Liver (tissue), 10 donors: ENCODE measurements at places on chromosomes 2 and 18. TPM values are rescaled to one million over a fixed set of nuclear protein-coding genes. Genes with fewer than 3 reads are reported as not detected.

GEN1 gene
- total RNA-seq, result 9.6 TPM

DSC2 gene
- total RNA-seq, result 10.9 TPM

TRIM43 gene
- total RNA-seq, result not detected

PRSS56 gene
- not detected for total RNA-seq

ZAP70 gene
- 1.4 TPM for total RNA-seq

GRCh38 chr2:49070716-49071115 is 83.6 kb downstream of the FSHR start:
- DNase-seq, result no peak
- no peak overlapping the region for H3K4me3 ChIP-seq
- no peak overlapping the region for H3K27ac ChIP-seq
- H3K4me1 ChIP-seq, result no peaks in the 10 kb centered on the region

DNA sequence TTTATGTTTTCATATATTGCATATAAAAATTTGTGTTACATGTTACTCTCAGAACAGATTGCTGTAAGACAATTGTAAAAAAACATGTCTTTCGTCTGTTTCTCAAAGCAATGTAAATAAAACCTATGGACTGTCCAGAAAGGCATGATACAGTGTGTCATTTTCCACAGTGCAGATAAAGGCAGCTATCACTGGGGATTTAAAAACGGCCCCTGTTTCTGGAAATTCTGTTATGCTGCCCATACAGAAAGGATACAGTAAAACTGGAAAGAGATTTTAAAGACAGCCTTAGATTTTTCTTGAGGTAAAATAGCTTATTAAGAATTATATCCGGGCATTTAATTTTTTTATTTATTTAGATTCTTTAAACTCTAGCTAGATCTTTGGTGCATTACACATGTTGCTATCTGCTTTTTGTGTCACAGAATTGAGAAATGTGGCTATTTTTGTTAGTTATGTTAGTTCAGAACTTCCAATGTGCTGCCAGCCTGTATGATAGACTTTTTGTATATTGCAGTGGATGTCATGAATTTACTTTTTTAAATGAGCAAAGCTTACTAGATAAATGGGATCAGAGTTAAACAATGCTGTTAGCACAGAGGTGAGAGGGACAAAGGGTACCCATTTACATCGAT is 859 bp upstream of the INO80D start:
- peaks cover 24% of the 10 kb centered on the region for H3K4me1 ChIP-seq
- no peak for DNase-seq
- H3K36me3 ChIP-seq, result no peaks in the 10 kb centered on the region

GRCh38 chr18:25175558-25176517 is 176.1 kb downstream of the ZNF521 start:
- no peak overlapping the region for H3K27ac ChIP-seq
- no peak overlapping the region for H3K4me3 ChIP-seq
- no peaks in the 10 kb centered on the region for H3K36me3 ChIP-seq
- no peaks in the 10 kb centered on the region for H3K4me1 ChIP-seq
- no peaks in the 10 kb centered on the region for H3K27me3 ChIP-seq

- H3K4me3 ChIP-seq, result no peak overlapping the region
- DNase-seq, result no peak
- no peaks in the 10 kb centered on the region for H3K27me3 ChIP-seq
- H3K27ac ChIP-seq, result no peak overlapping the region
- no peaks in the 10 kb centered on the region for H3K36me3 ChIP-seq
- peaks cover 6% of the 10 kb centered on the region for H3K4me1 ChIP-seq
Measured at GRCh38 chr18:12256951-12257350, 2.8 kb downstream of the CIDEA start.

DNA sequence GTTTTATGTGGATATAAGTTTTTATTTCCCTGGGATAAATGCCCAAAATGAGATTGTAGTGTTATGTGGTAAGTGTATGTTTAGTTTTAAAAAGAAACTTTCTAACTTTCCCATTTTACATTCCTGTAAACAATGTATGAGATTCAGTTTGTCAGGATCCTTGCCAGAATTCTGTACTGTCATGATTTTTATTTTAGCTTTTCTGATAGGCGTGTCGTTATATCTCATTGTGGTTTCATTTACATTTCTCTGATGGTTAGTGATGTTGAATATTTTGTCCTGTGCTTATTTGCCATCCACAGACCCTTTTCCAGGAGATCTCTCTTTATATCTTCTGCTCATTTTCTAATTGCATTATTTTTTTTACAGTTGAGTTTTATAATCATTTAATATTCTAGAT is 245.6 kb upstream of the CDH2 start:
- H3K36me3 ChIP-seq, result no peaks in the 10 kb centered on the region
- no peak overlapping the region for H3K27ac ChIP-seq
- H3K27me3 ChIP-seq, result no peaks in the 10 kb centered on the region
- no peaks in the 10 kb centered on the region for H3K4me1 ChIP-seq
- no peak overlapping the region for H3K4me3 ChIP-seq

- no peaks in the 10 kb centered on the region for H3K36me3 ChIP-seq
- H3K4me1 ChIP-seq, result no peaks in the 10 kb centered on the region
- H3K4me3 ChIP-seq, result no peak overlapping the region
- no peak overlapping the region for H3K27ac ChIP-seq
- no peak for DNase-seq
- H3K27me3 ChIP-seq, result no peaks in the 10 kb centered on the region
Measured at GRCh38 chr2:232434563-232435374, 21.2 kb upstream of the ALPI start.

GRCh38 chr18:53375621-53376020 is 848.8 kb downstream of the MBD2 start:
- H3K36me3 ChIP-seq, result no peaks in the 10 kb centered on the region
- H3K4me3 ChIP-seq, result no peak overlapping the region
- no peaks in the 10 kb centered on the region for H3K27me3 ChIP-seq
- peaks cover 8% of the 10 kb centered on the region for H3K4me1 ChIP-seq
- DNase-seq, result no peak

GRCh38 chr2:19675003-19675629 is 226.7 kb downstream of the TTC32 start:
- no peak overlapping the region for H3K4me3 ChIP-seq

DNA sequence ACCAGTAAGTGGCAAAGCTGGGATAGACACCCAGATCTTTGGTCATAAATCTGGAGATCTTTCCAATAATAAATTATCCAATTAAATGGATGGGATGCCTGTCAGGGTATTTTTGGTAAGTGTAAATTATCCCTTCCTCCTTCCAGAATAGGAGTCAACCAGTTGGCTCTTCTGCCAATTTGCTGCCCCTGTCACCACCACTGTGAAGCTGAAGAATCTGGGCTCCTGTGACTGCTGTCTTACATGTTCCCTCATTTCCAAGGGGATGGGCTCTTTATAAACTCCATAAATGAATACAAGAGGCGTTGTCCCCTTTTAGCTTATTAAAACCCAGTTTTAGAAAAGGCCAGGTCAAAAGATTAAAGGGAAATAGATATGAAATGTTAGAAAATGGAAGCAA is 17.8 kb upstream of the BMP10 start:
- DNase-seq, result no peak
- peaks cover 2% of the 10 kb centered on the region for H3K4me1 ChIP-seq
- H3K27ac ChIP-seq, result no peak overlapping the region
- no peaks in the 10 kb centered on the region for H3K27me3 ChIP-seq
- no peaks in the 10 kb centered on the region for H3K36me3 ChIP-seq
- no peak overlapping the region for H3K4me3 ChIP-seq
